HuH-7 (cell line): ENCODE measurements at places on chromosomes 2 and 18.

- no peak for DNase-seq
Measured at GRCh38 chr2:206837775-206838174, 72.4 kb downstream of the FASTKD2 start.

GRCh38 chr2:166627893-166628292, 133.8 kb upstream of the SCN7A start:
- no peak for DNase-seq

DNA sequence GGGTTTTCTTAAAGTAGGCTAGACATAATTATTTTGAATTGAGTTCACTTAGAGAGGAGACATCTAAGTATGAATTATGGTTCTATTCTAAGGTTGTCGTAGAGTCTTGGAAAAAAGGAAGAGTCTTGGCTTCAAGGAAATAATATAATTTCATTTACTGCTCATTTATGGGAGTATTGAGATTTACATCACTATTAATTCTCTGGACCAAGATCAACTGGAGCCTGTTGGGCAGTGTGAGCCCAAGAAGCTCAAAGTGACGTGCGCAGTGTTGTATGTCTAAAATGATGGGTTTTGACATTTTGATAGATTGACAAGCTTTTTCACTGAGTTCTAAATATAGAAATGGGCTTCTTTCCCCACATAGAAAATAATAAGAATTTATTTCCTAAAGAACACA, 154.7 kb downstream of the QPCT start:
- DNase-seq: no peak

- DNase-seq: no peak
Measured at GRCh38 chr2:220081171-220081570, 453.7 kb downstream of the SLC4A3 start.

DNA sequence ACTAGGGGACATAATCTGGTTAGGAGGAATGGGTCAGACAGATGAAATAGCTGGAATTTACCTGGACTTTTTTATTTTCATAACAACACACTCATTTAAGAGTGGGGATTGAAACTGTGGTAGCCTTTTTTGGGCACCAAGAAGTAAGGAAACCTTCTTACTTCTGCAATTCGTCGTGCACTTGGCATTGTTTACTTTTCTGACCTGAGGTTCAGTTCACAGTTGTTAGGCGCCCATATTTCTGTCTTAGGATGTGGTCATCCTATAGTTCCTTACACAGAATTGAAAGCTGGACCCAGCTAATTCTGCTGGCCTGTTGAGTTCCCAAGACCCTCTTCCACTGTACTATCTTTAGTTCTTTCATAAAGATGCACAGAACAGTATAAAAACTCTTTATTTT, 72.9 kb downstream of the TMX3 start:
- DNase-seq: no peak

DNA sequence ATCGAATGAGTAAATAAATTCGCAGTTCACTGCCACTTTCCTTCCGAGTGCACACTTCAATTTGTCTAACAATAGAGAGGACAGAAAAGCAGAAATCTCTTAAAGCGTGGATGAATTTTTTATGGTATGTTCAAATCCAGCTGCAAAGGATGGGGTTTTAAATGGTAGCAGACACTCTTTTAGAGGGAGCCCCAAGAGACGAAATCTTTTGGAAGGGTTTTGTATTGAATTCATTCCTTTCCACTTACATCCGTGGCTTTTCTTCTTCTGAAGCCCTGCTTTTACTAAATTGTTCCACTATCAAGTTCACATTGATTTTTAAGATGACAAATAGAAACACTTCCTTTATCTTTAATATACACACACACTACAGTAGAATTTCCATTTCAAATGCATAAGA, 680.7 kb downstream of the NR4A2 start:
- DNase-seq: no peak

DNA sequence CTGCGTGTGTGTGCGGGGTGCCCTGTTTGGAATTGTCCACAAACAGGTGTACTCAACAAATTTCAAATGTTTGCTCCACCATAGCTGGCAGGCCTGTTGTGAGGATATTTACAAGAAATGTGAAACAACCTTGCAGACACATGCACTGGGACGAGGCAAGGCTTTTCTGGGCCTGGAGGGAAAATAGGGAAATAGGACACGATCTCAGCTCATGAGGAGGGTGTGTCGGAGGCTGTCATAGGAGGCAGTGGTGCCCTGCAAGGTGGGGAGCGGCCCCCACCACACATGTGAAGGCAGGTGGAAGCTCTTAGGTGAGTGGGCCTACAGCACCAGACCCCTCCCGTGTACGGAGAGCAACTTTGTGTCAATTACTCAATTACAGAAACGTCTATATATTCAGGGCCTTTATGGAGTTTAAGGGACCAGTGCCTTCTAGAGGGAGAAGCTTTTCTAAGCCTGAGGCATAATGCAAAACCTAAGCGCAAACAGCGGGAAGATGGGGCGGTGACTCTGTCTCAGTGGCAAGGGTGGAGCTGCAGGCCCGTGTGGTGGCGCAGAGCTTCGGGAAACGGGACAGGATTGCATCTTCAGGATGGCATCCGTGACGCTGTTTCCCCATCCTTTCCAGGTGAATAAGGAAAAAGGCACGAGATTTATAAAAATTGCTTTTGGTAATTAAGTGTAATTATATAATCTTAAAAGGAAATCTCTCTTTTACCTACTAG, 48.0 kb downstream of the RNF144A start:
- DNase-seq: no peak

- no peak for DNase-seq
Measured at GRCh38 chr2:75476761-75477160, 84.0 kb downstream of the EVA1A start.

GRCh38 chr2:213279971-213280370, 4.3 kb upstream of the SPAG16 start:
- DNase-seq: no peak

DNA sequence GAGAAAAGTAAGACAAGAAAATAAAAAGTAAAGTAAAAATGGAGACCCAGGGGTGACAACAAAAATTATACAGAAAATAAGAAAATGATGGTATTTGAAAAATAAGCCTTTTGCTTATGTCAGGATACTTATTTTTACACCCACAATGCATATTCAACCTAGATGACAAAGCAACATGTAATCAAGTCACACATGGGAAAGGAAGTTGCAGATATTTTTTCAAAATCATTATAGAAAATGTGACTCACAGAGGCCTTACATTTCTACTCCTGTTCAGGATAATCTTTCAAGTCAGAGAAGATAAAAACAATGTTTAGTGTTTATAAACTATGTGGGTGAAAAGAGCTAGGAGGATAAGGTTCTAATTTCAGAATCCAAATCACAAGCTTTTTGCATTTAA, 275.3 kb upstream of the UBE2E3 start:
- no peak for DNase-seq

DNA sequence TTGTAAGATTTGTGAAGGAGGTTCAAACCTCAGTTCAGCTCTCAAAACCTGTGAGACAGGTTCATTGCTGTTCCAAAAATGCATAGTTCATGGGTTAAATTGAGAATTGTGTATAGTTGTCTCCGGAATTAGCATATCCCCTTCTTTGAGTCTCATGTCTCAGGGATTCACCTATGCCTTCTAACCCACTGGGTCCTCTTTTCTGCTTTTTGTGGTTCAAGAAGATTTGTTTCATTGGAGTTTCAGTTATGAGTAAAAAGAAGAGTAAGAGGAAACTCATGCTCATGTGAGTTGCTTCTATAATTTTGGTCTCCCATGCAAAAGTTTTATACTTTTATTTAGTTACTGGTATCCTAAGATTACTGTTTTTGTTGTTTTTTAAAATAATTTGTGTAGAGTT, 1219.8 kb upstream of the ZEB2 start:
- no peak for DNase-seq

GRCh38 chr2:30362468-30363081, 84.5 kb upstream of the LCLAT1 start:
- DNase-seq: no peak

- DNase-seq: no peak
Measured at GRCh38 chr2:48120112-48120511, 213.8 kb upstream of the FBXO11 start.

GRCh38 chr2:98807221-98807620, 76.3 kb upstream of the MGAT4A start:
- DNase-seq: no peak

GRCh38 chr2:8285898-8286297, 396.0 kb upstream of the ID2 start:
- no peak for DNase-seq

GRCh38 chr2:168233726-168234406, 13.5 kb downstream of the STK39 start:
- DNase-seq: no peak

DNA sequence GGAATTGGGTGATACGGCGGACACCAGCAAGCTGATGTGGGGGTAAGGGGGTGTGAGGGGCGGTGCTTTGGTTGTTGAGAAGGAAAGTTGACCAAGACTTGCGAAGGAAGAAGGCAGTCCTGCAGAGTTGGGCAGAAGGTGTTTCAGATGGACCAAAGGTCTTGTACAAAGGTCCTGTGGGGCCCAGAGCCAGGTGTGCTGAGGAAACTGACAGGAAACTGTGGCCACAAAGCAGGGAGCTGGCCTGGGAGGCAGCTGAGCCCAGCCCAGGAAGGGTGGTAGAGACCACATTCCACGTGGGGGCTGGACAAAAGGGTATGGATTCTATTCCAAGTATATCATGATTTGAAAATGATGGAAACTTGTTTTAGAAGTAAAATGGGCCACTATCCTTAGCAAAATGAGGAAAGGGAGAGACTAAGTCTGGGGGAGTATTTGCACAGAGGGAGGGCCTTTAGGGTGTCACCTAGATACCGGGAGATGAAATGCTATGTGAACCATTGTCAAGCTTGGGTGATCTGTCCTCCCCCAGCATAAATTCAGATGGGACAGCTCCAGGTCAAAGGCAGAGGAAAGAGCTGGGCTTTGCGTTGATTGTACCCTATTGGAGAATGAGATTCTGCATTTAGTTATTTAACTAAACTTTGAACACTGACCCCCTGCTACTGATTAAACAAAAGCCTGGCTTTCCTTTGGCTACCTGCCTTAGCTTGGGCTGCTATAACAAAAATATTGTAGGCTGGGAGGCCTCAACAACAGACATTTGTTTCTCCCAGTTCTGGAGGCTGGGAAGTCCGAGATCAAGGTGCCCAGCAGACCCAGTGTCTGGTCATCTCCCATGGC, 4.3 kb upstream of the EDAR start:
- DNase-seq: no peak

- DNase-seq: no peak
Measured at GRCh38 chr2:214226061-214226460, 184.8 kb upstream of the VWC2L start.

- no peak for DNase-seq
Measured at GRCh38 chr2:45700407-45701013, 49.0 kb downstream of the PRKCE start.

DNA sequence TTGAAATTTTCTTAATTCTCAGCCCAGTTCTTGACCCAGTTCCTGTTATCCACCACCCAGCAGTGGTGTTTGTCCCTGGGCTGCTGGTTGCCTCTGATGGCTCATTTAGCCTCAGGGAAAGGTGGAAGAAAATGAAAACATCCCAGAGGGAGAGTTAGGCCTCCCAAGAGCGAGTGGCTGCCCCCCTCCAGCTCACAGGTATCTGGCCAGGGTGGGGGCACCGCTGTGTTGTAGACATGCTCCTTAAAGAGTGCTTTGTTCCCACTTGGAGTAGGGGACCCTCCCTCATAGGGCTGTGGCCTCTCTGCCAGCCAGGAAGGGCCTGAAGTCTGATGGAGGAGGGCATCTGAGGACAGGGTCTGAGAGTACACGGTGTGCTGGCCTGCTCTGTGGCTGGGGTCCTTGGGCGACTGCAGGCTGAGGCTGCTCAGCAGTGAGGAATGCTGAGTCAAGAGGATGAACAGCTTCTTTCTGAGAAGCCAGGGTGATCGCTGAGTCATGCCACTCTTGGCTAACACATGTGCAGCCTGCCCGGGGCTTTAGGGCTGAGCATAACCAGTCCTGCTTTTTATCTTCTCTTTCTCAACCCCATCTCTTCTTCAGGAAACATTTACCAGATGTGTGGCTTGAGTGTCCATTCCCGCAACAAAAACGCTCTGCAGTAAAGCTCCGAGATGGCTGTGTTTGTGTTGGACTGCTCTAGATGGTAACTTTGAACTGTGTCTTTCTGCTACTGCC, 72.3 kb downstream of the IL1R2 start:
- peak; percentile 54 for DNase-seq

GRCh38 chr2:132891498-132891897, 221.5 kb upstream of the LYPD1 start:
- DNase-seq: no peak
